ENCODE measurements at places on chromosomes 1 and 21. TPM values are rescaled to one million over a fixed set of nuclear protein-coding genes. Genes with fewer than 3 reads are reported as not detected.

The KRTAP13-2 gene
- not detected for total RNA-seq

The SEC16B gene
- total RNA-seq, result 2.5 TPM

The KCNA2 gene
- not detected for total RNA-seq

The PGLYRP4 gene
- total RNA-seq, result not detected

The COL8A2 gene
- 13.8 TPM for total RNA-seq

Measured in smooth muscle cell of the pulmonary artery (primary cell).